ENCODE measurements at places on chromosomes 11 and 22. TPM values are rescaled to one million over a fixed set of nuclear protein-coding genes. Genes with fewer than 3 reads are reported as not detected.

The KDELR3 gene
- total RNA-seq: 8.3 TPM

The P2RY2 gene
- total RNA-seq: 1.6 TPM

The OR2AT4 gene
- not detected for total RNA-seq

DNA sequence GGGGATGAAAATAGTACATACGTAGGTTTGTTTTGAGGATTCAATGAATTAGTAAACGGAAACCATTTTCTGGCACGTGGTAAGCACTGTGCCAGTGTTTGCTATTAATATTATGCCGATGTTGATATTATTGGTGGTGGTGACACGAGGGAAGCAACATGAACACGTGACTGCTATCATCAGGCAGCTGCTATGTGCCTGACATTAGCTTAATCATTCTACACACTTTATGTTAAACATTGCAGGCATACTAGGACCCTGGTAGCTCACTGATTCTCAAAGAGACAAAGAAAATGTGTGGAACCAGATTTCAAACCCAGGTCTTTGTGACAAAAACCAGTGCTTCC, 656 bp downstream of the SRRD start:
- H3K4me3 ChIP-seq: peak overlapping the region; percentile 81
- H3K27me3 ChIP-seq: no peaks in the 10 kb centered on the region
- DNase-seq: no peak
- peaks cover 14% of the 10 kb centered on the region for H3K4me1 ChIP-seq
- peak overlapping the region; percentile 15 for H3K27ac ChIP-seq

DNA sequence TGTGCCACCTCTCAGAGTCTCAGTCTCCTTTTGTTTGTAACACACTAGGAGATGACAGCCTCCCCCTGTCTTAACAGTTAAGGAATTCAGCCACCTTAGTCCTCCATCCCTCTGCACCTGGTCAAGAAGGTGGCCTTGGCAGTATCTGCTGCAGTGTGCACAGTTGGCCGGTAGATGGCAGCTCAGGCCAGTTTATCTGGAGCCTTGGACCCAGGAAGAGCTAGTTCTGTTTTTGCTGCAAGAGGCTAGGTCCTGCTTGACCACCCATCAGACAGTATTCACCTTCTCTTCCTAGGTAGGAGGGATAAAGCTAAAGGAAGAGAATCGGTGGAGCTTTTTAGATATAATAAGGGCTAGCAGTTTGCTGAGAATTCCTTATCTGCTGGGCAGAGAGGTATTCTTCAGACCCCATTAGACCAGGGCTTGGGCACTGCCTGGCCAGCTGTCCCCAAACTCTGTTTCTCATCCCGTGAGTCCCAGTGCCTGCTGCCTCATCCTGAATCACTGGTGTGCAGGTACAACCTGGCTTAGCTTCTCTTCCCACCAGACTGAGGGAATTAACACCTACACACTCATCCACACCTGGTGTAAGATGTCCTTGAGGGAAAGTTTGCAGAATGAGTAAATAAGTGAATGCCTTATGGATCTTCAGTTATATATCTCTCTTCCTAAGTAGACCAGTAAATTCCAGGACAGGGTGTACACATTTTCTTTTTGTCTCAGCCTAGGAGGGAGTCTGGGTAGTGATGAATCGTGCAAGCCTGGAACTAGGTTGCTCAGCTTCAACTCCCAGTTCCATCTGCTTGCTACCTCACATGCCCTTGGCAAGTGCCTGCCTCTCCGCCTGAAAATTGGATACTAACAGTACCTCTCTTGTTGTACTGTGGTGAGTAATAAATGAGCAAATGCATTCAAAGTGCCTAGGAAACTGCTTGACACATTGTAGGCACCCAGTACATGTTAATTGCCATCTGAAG, 70.8 kb upstream of the NARS2 start:
- no peaks in the 10 kb centered on the region for H3K27me3 ChIP-seq
- H3K4me1 ChIP-seq: peaks cover 2% of the 10 kb centered on the region

DNA sequence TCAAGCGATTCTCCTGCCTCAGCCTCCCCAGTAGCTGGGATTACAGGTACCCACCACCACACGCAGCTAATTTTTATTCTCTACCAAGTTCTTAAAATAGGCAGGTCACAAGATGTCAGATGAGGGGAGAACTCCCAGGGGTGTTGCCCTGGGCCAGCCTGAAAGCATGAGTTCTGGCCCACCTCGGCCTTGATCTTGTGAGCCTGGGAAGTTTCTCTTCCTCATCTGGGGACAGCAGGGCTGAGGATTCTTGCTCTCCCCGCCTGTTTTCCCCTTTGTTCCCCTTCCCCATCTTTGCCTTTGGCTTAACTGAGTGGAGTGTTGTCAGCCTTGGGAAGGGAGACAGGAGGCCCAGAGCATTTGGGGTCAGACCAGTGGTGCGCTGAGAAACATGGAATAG, 3.5 kb downstream of the PDXP start:
- H3K27ac ChIP-seq: no peak overlapping the region
- H3K36me3 ChIP-seq: no peaks in the 10 kb centered on the region
- no peak for DNase-seq
- H3K27me3 ChIP-seq: no peaks in the 10 kb centered on the region
- no peak overlapping the region for H3K4me3 ChIP-seq

DNA sequence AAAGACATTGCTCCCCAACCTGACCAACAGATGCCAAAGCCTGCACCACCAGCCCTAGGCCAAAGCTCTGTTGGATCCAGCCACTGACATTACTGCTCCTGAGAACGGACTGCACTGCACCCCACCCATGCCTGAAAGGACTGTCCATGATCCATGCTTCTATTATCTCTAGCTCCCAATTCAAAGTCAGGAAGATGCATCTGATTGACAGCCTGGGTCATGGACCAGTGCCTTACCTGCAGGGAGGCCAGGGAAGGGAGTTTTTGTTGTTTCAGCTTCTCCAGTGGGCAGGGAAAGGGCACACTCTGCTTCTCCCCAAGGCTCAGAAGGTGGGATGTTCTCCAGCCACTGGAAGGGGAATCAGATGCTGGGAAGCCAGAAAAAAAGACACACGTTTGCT, 4.8 kb upstream of the PRDM11 start:
- H3K27me3 ChIP-seq: no peaks in the 10 kb centered on the region
- no peak overlapping the region for H3K4me3 ChIP-seq
- no peak for DNase-seq
- H3K4me1 ChIP-seq: peaks cover 5% of the 10 kb centered on the region

DNA sequence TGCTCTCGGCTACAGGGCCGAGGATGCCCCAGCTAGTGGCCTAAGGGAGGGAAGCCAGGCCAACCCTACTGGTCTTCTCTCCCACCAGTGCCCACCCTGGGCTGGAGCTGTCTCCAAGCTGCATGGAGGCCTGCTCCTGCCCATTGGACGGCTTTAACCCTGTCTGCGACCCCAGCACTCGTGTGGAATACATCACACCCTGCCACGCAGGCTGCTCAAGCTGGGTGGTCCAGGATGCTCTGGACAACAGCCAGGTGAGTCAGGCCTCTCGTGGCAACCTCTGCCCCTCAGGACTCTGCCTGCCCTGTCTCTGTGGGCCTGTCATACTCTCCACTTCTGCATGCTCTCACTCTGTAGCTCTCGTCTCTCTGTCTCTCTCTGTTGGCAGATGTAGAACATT, 44.1 kb upstream of the TPBGL start:
- DNase-seq: no peak
- no peak overlapping the region for H3K27ac ChIP-seq
- no peak overlapping the region for H3K4me3 ChIP-seq
- no peaks in the 10 kb centered on the region for H3K36me3 ChIP-seq
- H3K4me1 ChIP-seq: no peaks in the 10 kb centered on the region
